ENCODE measurements at places on chromosomes 2 and 18. TPM values are rescaled to one million over a fixed set of nuclear protein-coding genes. Genes with fewer than 3 reads are reported as not detected.

DNA sequence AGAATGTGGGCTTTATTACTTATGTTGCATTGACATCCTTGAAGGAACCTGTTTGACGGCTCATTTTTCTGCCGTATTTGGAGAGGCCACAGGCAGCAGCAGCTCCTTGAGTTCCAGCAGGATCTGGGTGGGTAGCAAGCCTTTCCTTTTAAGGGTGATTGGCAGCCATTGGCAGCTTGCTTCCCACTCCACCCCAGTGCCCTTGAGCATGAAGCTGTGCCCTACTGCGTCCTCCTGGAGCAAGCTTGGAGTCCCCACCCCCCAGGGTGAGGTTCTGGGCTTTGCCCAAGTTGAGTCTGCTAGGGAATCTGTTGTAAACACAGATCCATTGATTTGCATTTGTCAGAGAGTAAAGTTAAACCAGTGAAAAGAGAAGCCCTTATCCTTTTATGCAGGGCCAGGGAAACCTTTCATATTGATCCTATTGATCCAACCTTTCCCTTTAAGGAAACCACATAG, 9.2 kb downstream of the ONECUT2 start:
- no peak overlapping the region for H3K4me3 ChIP-seq
- DNase-seq, result no peak
- H3K27me3 ChIP-seq, result peaks cover 57% of the 10 kb centered on the region

GRCh38 chr2:26274058-26274613, 29.4 kb downstream of the HADHB start:
- no peak overlapping the region for H3K27ac ChIP-seq
- H3K27me3 ChIP-seq, result no peaks in the 10 kb centered on the region
- DNase-seq, result no peak
- no peak overlapping the region for H3K4me3 ChIP-seq
- peaks cover 49% of the 10 kb centered on the region for H3K36me3 ChIP-seq

- no peak overlapping the region for H3K4me3 ChIP-seq
- no peak overlapping the region for H3K27ac ChIP-seq
- no peak for DNase-seq
- no peaks in the 10 kb centered on the region for H3K27me3 ChIP-seq
- H3K36me3 ChIP-seq, result no peaks in the 10 kb centered on the region
- no peaks in the 10 kb centered on the region for H3K4me1 ChIP-seq
Observed at GRCh38 chr2:16334886-16335603, 330.6 kb downstream of the CYRIA start.

DNA sequence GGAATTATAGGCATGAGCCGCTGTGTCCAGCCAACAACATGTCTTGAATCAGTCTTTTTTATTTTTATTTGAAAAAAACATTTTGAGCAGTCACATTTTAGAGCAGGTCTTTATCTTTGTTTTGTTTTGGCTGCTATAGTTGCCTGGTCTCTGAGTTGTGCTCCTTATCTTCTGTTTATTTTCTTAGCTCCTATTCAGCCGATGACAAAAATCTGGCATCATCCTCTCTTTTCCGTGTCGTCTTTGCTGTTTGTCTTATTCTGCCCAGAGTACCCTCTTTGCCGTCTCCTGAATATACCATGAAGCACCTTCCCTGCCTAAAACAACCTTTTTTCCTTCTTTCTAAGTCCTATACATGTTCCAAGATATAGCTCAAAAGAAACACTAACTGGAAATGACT, 201.1 kb downstream of the THSD7B start:
- no peaks in the 10 kb centered on the region for H3K36me3 ChIP-seq
- no peak for DNase-seq
- H3K4me1 ChIP-seq, result no peaks in the 10 kb centered on the region
- H3K27ac ChIP-seq, result no peak overlapping the region
- no peak overlapping the region for H3K4me3 ChIP-seq

DNA sequence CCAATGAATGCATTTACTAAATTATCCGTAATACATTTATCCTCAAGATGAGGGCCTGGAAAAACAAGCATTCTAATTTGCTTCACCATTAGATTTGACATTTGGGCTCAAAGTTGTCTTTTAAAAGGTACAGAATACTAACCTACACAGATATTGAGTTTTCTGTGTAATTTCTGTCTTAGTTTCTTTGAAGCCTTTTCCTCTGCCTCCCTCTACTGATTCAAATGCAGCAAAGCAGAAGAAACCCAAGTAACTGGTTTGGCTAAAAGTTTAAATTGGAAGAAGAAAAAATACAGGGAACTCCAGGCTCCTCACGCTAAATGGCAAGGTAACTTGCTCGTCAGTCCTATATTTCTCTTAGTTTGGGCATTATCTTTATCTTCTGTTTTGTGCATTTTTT, 53.3 kb upstream of the SLC5A7 start:
- H3K4me1 ChIP-seq, result no peaks in the 10 kb centered on the region
- no peaks in the 10 kb centered on the region for H3K27me3 ChIP-seq
- H3K36me3 ChIP-seq, result no peaks in the 10 kb centered on the region
- no peak overlapping the region for H3K27ac ChIP-seq
- no peak overlapping the region for H3K4me3 ChIP-seq

DNA sequence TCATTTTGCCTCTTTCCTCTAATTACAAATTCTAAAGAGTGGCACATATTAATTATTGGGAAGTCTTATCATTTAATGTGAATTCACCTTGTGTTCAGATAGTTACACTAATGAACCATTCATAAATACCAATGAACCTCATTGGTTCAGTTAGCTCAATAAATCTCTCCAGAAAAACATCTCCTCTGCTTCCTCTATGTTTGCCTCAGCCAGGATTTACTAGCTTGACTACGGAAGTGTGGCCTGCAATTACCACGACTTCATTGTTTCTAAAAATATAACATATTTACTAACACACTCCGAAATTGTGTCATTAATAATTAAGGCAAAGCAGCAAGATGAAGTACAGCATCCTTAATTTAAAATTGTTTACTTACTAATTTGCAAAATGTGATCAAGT, 103.3 kb downstream of the PLA2R1 start:
- no peak overlapping the region for H3K4me3 ChIP-seq
- no peaks in the 10 kb centered on the region for H3K36me3 ChIP-seq

- peaks cover 3% of the 10 kb centered on the region for H3K27me3 ChIP-seq
- no peak overlapping the region for H3K4me3 ChIP-seq
- no peak for DNase-seq
- no peak overlapping the region for H3K27ac ChIP-seq
- H3K36me3 ChIP-seq, result no peaks in the 10 kb centered on the region
Observed at GRCh38 chr18:12044591-12044990, 49.1 kb upstream of the ANKRD62 start.

DNA sequence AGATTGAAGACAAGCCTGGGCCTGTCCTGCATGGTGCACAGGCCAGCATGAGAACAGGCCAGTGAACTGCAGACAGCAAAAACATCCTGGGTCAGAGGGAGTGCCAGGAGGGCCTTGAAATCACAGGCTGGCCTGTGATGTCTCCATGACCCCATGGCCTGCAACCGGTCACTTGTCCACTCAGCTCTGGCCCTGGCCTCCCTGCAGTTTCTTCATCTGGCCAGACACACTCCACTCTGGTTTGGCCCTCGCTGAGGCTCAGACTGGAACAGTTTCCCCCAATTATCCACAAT, 12.6 kb downstream of the CYRIA start:
- no peaks in the 10 kb centered on the region for H3K36me3 ChIP-seq
- H3K27ac ChIP-seq, result no peak overlapping the region
- DNase-seq, result no peak
- H3K27me3 ChIP-seq, result no peaks in the 10 kb centered on the region

DNA sequence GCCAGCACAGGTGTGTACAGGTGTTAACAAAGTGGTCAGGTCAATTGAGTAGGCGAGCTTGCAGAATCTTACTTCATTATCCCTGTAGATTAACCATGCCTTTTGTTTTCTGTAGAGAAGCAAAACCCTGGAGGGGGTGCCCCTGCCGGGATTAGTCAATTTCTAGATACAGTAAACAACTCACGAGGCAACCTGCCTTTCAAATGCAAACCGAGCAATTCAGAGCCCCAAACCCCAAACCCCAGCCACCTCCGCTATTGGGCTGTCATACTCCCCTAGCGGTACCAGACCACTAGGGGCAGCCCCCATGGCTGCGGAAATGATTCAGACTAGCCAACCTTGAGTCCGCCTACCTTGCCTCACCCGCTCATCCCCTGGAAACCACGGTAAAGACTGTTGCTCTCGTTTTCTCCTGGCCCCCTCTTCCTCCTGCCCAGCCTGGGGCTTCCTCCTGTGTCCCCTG, 61.4 kb upstream of the KIF5C start:
- no peaks in the 10 kb centered on the region for H3K36me3 ChIP-seq
- H3K27me3 ChIP-seq, result peaks cover 16% of the 10 kb centered on the region
- peak overlapping the region; percentile 8 for H3K27ac ChIP-seq
- H3K4me1 ChIP-seq, result peaks cover 20% of the 10 kb centered on the region
- DNase-seq, result peak; percentile 41
- H3K4me3 ChIP-seq, result no peak overlapping the region

- H3K36me3 ChIP-seq, result no peaks in the 10 kb centered on the region
- no peak overlapping the region for H3K27ac ChIP-seq
- no peak overlapping the region for H3K4me3 ChIP-seq
- no peak for DNase-seq
Observed at GRCh38 chr18:8814206-8814605, 108.8 kb downstream of the MTCL1 start.

- DNase-seq, result no peak
- no peak overlapping the region for H3K27ac ChIP-seq
- no peak overlapping the region for H3K4me3 ChIP-seq
- no peaks in the 10 kb centered on the region for H3K36me3 ChIP-seq
Observed at GRCh38 chr18:2212598-2213205, 358.6 kb downstream of the METTL4 start.

- no peak overlapping the region for H3K27ac ChIP-seq
- peaks cover 4% of the 10 kb centered on the region for H3K27me3 ChIP-seq
- peaks cover 17% of the 10 kb centered on the region for H3K4me1 ChIP-seq
- DNase-seq, result no peak
Observed at GRCh38 chr2:16654833-16655444, 10.7 kb downstream of the CYRIA start.

SLC16A14 gene
- total RNA-seq, result 7.8 TPM

KCNG2 gene
- total RNA-seq, result not detected

ZSWIM2 gene
- not detected for total RNA-seq

CCDC68 gene
- total RNA-seq, result not detected

ATRAID gene
- 107 TPM for total RNA-seq

Data from activated T-helper 2 cell treated with anti-CD3 and anti-CD28 coated beads, Interferon-gamma antibody, Interleukin-2, Interleukin-4, amounts not matched to agents 10 μg/mL and 5 μg/mL and 100 μg/mL, durations not matched to agents 14 hours and 24 hours and 36 hours (primary cell).